ENCODE measurements at places on chromosomes 3 and 15.
A peak's percentile ranks its signal among the peaks of the same experiment; 100 is the strongest.

GRCh38 chr3:194872669-194872977 lies 186.9 kb downstream of the FAM43A start:
- no peaks in the 10 kb centered on the region for H3K36me3 ChIP-seq
- no peak for DNase-seq
- no peak overlapping the region for H3K4me3 ChIP-seq
- no peak overlapping the region for H3K27ac ChIP-seq

- no peak overlapping the region for H3K27ac ChIP-seq
- H3K27me3 ChIP-seq, result no peaks in the 10 kb centered on the region
- no peak for DNase-seq
- no peak overlapping the region for H3K4me3 ChIP-seq
- H3K4me1 ChIP-seq, result no peaks in the 10 kb centered on the region
These were observed 20.3 kb upstream of the CYP11A1 start for GRCh38 chr15:74387621-74388362.

DNA sequence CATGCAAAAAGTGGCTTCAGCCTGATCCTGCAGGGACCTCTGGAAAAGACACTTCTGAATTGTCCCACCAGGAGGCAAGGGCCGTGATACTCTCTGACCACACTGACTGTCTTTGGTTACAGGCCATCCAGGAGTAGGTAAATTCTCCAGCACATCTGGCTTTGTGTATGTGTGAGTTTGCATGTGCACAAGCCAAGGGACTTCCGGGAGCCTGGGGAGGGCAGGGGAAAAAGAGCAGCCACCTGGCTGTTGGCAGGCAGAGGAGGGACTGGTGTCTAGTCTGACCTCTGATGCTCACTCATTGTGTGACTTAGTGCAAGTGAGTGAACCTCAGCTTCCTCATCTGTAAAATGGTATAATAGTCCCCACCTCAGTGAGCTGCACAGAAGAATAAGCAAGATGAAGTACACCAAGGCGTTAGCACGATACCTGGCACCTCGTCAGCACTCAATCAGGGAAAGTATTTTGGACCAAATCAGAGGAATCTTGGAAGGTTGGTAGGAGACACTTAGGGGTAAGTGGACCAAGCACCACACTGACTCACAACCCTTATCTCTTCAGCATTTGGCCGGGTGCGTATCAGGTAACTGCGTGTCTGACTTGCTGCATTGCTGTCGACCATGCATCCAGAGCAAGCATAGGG lies 19.1 kb downstream of the KLHL6 start:
- H3K4me1 ChIP-seq, result peaks cover 12% of the 10 kb centered on the region
- no peak overlapping the region for H3K27ac ChIP-seq
- no peaks in the 10 kb centered on the region for H3K27me3 ChIP-seq

DNA sequence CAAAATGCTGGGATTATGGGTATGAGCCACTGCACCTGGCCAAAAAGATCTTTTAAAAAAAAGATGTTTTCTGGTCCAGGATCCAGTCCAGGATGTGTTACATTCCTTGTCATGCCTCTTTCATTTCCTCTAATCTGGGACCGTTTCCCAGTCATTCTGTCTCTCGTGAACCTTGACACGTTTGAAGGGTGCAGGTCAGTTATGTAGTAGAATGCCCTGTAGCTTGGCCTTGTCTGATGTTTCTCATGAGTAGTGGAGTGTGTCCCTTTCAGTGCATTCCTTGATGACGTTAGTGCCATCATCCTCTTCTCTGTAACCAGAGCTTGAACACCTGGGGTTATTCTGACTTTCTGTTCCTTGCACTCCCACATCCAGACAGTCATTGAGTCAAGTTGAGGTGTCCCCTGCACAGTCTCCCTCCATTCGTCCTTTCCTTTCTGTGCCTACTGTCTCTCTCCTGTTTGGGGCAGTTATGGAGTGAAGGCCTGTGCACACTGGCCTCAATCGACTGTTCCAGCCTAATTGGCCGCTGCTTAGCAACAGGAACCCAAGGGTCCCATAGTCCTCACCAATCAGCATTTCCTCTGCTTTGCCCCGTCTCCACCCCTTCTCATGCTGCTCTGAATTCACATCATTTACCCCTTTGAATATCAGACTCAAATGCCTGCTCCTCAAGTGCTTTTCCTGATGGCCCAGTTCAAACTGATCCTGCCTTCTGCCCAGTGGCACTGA lies 5.5 kb downstream of the FAM81A start:
- peaks cover 2% of the 10 kb centered on the region for H3K27me3 ChIP-seq
- H3K27ac ChIP-seq, result no peak overlapping the region
- no peak for DNase-seq
- H3K4me1 ChIP-seq, result no peaks in the 10 kb centered on the region

GRCh38 chr3:98110550-98110908 lies 20.0 kb upstream of the OR5H1 start:
- no peak overlapping the region for H3K4me3 ChIP-seq
- H3K27ac ChIP-seq, result no peak overlapping the region
- H3K27me3 ChIP-seq, result no peaks in the 10 kb centered on the region
- H3K4me1 ChIP-seq, result no peaks in the 10 kb centered on the region

- H3K4me1 ChIP-seq, result no peaks in the 10 kb centered on the region
- H3K27ac ChIP-seq, result no peak overlapping the region
- H3K27me3 ChIP-seq, result no peaks in the 10 kb centered on the region
These were observed 7.4 kb downstream of the SPRED1 start for GRCh38 chr15:38260077-38260476.

DNA sequence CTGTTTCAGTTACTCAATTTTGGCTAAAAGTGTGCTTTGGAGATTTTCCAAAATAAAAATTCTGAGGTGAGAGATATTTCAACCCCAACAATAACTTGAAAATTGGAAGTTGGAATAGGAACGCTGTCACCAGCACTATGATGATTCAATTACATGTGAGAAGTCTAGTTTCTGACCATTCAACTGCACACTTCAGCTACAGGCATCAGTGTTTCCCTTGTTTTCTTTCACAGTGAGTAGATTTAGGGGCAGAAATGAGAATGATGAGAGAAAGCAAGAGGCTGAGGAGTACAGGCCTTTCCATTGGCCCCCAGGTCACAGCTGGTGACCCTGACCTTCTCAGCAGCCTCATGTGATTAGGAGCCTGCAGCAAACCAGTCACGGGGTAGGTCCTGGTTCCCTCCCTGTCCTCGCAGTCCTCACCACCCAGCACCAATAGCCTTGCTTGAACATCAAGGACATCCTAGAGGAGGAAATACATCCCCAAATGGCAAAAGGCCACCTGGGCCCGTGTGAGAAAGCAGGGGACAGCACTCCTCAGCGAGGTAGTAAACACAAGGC lies 10.0 kb upstream of the FILIP1L start:
- H3K27ac ChIP-seq, result no peak overlapping the region
- no peak overlapping the region for H3K4me3 ChIP-seq

DNA sequence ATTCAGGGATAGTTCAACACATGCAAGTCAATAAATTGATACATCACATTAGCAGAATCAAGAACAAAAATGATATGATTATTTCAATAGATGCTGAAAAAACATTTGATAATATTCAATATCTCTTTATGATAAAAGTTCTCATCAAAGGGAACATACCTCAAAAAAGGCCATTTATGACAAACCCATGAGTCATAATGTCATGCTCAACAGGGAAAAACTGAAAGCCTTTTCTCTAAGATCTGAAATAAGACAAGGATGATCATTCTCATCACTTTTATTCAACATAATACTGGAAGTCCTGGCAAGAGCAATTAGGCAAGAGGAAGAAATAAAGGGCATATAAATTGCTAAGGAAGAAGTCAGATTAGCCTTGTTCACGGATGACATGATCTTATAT lies 54.1 kb upstream of the TMEM158 start:
- peaks cover 3% of the 10 kb centered on the region for H3K27me3 ChIP-seq
- H3K4me1 ChIP-seq, result no peaks in the 10 kb centered on the region
- no peak overlapping the region for H3K4me3 ChIP-seq
- no peak overlapping the region for H3K27ac ChIP-seq

GRCh38 chr3:139127101-139127500 lies 82.4 kb upstream of the PRR23C start:
- H3K36me3 ChIP-seq, result no peaks in the 10 kb centered on the region
- no peak overlapping the region for H3K27ac ChIP-seq
- no peaks in the 10 kb centered on the region for H3K27me3 ChIP-seq

- no peaks in the 10 kb centered on the region for H3K36me3 ChIP-seq
- H3K27ac ChIP-seq, result no peak overlapping the region
- H3K4me3 ChIP-seq, result no peak overlapping the region
- DNase-seq, result no peak
- H3K27me3 ChIP-seq, result no peaks in the 10 kb centered on the region
These were observed 217.3 kb downstream of the OSBPL10 start for GRCh38 chr3:31763731-31764130.

- no peaks in the 10 kb centered on the region for H3K36me3 ChIP-seq
- H3K27me3 ChIP-seq, result no peaks in the 10 kb centered on the region
- peak overlapping the region; percentile 79 for H3K4me3 ChIP-seq
- peaks cover 39% of the 10 kb centered on the region for H3K4me1 ChIP-seq
- H3K27ac ChIP-seq, result peak overlapping the region; percentile 78
These were observed 375 bp downstream of the HEG1 start for GRCh38 chr3:125055331-125055912.

- no peak overlapping the region for H3K27ac ChIP-seq
- DNase-seq, result no peak
- H3K4me1 ChIP-seq, result peaks cover 11% of the 10 kb centered on the region
- H3K36me3 ChIP-seq, result no peaks in the 10 kb centered on the region
These were observed 48.9 kb downstream of the RFTN1 start for GRCh38 chr3:16464511-16465148.

DNA sequence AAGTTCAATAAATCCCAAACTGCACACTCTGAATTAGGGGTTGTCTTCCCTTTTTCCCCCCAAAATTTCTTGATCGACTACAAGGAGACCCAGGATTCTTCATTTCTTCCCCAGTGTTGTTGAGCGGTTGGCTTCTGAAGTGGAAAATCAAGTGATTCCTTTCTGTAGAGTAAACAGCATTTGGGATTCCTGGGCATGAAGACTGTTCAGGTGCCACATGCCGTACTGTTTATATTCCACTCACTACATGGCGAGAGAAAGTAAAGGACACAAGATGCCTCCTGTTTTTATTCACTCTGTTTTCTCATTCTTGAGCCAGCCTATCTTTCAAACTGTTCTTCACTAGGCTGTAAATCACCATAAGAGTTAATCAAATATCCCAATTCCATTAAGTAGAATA lies 12.6 kb downstream of the FSTL1 start:
- no peak for DNase-seq
- H3K27me3 ChIP-seq, result no peaks in the 10 kb centered on the region
- no peaks in the 10 kb centered on the region for H3K4me1 ChIP-seq
- H3K36me3 ChIP-seq, result no peaks in the 10 kb centered on the region

DNA sequence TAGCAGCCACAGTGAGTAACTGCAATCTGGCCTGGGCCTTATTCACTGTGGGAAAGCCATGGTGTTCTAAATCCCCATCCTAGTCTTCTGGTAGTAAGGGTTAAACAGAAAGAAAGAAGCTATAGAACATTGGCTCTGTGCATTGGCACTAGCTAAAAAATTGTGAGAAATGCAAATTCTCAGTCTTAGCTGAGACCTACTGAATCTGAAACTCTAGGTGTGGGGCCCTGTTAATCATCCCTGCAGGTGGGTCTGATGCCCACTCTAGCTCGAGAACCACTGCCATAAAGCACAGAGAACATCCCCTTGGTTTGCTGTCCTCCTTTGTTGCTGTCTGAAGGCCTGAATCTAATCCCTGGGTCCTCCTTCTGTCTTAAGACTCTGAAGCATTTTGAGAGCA lies 59.3 kb downstream of the MEIS2 start:
- no peak overlapping the region for H3K27ac ChIP-seq
- no peaks in the 10 kb centered on the region for H3K27me3 ChIP-seq
- no peaks in the 10 kb centered on the region for H3K4me1 ChIP-seq
- H3K36me3 ChIP-seq, result no peaks in the 10 kb centered on the region

- H3K27ac ChIP-seq, result no peak overlapping the region
- peaks cover 94% of the 10 kb centered on the region for H3K27me3 ChIP-seq
- no peaks in the 10 kb centered on the region for H3K36me3 ChIP-seq
- peaks cover 77% of the 10 kb centered on the region for H3K4me1 ChIP-seq
These were observed 790 bp downstream of the SKOR1 start for GRCh38 chr15:67825881-67826716.

Measured in effector memory CD4-positive, alpha-beta T cell (primary cell).